COLO829 (cell line): ENCODE measurements at places on chromosomes 3 and 15.
A peak's percentile ranks its signal among the peaks of the same experiment; 100 is the strongest.

DNA sequence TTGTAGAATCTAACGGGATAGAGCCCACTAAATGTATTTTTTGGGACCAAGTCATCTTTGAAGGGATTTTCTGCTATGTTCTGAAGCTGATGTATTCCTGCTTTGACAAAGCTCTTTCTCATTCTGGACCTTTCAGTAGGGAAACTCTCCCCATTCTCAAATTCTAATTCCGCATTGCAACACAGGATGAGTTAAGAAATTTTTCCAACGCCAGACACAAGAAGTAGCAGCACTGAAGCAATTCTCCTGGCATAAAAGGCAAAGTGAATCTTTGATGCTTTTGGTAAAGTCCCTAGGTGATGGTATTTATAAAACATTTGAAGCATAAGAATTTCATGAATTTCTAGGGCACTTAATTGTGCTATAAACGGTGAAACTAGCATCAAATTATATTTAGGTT lies 76.8 kb downstream of the ZPLD1 start:
- no peak for DNase-seq

GRCh38 chr15:90351479-90352106 lies 491 bp upstream of the ZNF774 start:
- no peak for DNase-seq

DNA sequence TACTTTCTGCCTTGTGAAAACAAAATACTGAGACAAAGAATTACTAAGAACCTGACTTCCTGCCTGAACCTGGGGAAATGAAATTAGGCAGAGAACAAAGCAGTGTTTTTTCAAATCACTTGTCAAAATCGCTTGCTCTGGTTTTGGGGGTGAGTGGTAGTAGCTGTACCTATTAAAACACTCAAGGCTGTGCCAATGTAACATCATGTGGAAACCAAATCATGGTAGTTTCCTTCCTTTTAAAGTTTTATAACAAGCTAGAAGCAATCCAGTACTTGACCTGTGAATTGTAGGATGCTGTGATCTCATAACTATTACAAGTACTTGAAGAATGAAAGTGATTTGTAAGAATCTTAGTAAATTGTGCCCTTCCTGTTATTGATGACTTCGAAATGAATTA lies 6.7 kb downstream of the CMTM8 start:
- no peak for DNase-seq

GRCh38 chr3:189267981-189268613 lies 96.3 kb downstream of the TPRG1 start:
- DNase-seq = peak; percentile 72

DNA sequence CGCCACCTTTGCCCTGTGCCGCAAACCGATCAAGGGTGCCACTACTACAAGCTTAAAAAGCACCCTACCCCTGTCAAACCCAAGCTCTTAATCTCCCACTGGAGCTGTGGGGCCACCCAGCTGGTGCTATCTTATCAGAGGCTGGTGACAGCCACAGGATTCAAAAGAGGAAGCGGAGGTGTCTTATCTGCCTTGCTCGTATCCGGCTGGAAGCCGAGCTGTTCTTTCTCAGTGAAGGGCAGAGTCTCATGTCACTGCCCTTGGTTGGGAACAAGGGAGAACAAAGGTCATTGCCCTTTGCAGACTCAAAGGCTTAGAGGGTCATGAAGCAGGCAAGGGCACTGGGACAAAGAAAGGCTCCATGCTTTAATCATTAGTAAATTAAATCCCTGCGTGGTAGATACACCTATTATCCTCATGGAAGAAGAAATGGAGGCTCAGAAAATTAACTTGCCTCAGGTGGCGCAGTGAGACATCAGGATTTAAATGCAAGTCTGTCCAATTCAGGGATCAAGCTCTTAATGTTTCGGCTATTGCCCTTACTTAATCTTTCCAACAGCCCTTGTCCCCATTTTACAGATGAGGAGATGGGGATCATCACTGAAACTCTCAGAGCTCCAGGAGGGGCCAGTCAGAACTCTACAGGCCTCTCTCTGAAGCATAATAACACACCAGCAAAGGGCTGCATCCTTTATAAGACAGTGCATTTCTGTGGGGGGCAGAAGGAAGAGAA lies 360.0 kb upstream of the PROK2 start:
- DNase-seq = no peak

- no peak for DNase-seq
Observed at GRCh38 chr3:46979958-46980497, 562 bp downstream of the NBEAL2 start.

- no peak for DNase-seq
Observed at GRCh38 chr3:59406943-59407342, 357.1 kb upstream of the CFAP20DC start.

DNA sequence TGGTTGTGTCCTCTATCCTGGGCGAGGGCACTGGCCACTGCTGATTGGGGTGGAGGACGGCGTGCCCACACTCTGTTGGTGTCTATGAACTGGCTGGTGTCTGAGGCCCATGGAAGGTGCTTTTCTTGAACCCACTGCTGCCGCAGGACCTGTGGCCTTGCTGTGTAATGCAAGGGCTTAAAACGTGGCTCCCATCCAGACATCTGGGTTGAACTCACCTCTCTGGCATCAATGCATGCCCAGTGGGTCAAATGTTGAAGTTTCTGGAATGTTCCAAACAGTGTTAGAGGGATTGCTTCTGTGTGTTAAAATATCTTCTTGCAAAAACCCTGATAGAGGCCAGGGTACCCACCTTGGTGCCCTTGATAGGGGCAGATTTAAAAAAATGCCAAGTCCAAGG lies 42.6 kb downstream of the FAM3D start:
- DNase-seq = no peak

- DNase-seq = no peak
Observed at GRCh38 chr3:68220832-68221231, 566.4 kb upstream of the SUCLG2 start.

DNA sequence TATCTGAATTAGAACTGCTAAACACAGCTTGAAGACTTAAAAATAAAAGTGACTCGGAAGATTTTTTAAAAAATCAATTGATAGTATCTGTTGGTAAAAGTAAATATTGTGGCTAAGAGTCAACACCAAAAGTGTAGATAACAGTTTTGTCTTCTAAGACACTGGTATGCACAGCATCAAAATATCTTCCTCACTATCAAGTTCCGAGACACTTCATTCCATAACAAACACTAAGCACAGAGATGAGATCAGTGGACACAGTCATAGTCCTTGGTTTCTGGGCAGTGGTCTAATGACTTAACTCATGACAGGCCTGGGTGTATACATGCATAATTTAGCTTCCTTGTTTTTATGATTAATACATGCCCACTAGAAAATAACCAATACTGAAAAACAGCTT lies 63.2 kb downstream of the PXYLP1 start:
- peak; percentile 46 for DNase-seq

DNA sequence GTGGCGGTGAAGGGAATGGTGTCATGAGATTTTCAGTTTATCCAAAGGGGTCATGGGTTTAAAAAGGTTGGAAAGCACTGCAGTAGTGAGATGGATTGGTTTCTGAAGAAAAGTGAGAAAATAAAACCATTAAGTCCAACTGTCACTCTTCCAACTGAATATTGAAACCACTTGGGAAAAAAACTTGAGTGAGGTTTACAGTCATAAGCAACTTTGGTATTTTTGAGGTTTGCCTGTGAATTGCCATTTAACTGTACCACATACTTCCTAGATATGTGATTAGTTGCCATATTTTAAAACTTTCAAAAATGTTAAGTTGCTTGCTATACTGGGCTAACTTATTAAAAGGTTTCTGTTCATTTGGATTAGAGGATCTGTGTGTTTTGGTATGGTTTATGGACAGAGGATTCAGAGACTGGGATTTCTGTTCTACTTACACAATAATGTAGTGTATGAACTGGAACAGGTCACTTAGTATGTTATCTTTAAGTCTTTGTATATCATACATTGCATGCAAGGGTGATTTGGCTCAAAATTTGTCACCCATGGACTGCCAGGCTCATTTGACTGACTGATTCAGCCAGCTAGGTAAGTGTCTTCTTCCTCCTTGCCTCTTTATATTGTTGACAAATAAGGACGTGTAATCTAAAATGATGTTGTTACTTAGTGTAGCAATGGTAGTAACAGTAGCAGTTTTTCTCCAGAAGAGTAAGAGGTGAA lies 201.4 kb upstream of the EOMES start:
- no peak for DNase-seq

DNA sequence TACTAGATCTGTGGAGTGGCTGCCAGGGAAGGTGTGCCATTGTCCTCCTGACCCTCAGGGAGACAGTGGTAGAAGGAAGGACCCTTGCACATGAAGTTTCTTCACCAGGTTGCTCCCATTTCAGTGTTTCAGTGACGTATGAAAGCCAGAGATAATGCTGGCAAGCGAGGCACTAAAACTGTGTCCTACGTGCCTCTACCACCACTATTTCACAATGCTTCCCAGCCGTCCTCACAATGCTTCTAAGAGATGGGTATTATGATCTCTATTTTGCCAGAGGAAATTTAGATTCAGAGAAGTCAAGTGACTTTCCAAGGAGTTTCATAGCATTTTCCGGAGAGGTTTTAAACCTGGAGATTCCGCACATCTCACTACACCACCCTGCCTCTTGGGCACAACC lies 28.0 kb upstream of the RNF7 start:
- DNase-seq = no peak

GRCh38 chr3:188076176-188076575 lies 77.8 kb upstream of the LPP start:
- no peak for DNase-seq

- no peak for DNase-seq
Observed at GRCh38 chr3:10352146-10352911, 31.4 kb upstream of the SEC13 start.

GRCh38 chr3:168659015-168659414 lies 563.3 kb upstream of the GOLIM4 start:
- DNase-seq = peak; percentile 6

DNA sequence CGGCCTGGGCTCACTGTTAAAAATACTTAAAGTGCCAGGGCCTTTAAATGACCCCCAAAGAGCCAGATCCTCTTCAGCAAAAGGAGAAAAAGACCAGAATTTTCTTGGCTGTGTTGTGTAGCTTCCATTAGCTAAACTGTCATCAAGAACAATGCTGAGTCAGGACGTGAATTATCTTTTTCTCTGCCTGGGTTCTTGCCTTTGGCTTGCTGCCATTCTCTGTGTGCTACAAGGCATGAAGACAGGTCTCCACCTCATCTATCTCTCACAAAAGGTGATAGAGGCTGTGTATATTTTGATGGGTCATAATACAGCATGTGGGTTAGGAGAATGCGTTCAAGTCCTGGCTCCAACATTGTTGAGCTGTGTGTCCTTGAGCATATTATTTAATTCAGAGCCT lies 52.4 kb upstream of the SELENOK start:
- DNase-seq = no peak

- no peak for DNase-seq
Observed at GRCh38 chr3:16485395-16485992, 28.0 kb downstream of the RFTN1 start.

GRCh38 chr3:42871592-42872196 lies 4.0 kb downstream of the CYP8B1 start:
- DNase-seq = no peak

- peak; percentile 24 for DNase-seq
Observed at GRCh38 chr15:69225355-69226022, 65.1 kb downstream of the GLCE start.

GRCh38 chr15:89775815-89776214 lies 317 bp upstream of the MESP2 start:
- DNase-seq = no peak

- DNase-seq = no peak
Observed at GRCh38 chr15:43253431-43254403, 13.0 kb downstream of the TGM5 start.
